ENCODE measurements at places on chromosomes 2 and 18.

DNA sequence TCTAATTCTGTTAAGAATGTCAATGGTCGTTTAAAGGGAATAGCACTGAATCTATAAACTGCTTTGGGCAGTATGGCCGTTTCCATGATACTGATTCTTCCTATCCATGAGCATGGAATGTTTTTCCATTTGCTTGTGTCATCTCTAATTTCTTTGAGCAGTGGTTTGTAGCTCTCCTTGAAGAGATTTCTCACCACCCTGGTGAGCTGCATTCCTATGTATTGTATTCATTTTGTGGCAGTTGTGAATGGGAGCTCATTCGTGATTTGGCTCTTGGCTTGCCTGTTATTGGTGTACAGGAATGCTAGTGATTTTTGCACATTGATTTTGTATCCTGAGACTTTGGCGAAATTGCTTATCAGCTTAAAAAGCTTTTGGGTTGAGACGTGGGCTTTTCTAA lies 38.3 kb upstream of the WDR75 start:
- no peak for DNase-seq

DNA sequence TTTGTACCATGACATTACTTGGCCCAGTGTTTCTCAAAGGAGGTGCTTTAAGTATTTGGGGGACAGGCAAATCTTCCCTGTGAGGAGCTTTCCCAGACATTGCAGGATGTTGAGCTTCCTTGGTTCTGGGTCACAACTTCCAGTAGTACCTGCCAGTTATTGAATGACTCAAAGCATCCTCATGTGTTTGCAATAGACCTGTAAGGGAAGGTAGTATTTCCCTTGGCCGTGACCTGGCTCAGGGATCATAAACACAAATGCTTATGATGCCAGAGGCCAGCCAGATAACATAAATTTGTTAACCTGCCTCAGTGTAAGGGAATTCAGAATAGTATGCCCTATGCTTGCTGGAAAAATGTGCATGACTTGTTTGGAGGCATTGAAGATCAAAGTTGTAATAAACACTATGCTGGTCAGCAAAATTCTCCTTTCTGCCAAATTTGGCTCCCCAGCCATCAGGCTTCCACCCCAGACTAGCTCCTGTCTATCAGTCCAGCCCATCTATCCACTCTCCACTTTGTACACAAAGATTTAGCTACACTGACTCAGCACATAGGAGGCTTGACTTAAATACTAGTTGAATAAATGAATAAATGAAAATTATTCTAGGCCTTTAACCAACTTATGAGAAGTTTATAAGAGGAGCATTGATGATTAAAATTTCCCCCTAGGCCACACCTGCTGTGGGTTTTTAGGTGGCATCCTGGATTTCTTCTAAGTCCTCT lies 102.0 kb upstream of the EFEMP1 start:
- no peak for DNase-seq

- DNase-seq, result no peak
These were observed 33.4 kb downstream of the WDR43 start for GRCh38 chr2:28927878-28928277.

DNA sequence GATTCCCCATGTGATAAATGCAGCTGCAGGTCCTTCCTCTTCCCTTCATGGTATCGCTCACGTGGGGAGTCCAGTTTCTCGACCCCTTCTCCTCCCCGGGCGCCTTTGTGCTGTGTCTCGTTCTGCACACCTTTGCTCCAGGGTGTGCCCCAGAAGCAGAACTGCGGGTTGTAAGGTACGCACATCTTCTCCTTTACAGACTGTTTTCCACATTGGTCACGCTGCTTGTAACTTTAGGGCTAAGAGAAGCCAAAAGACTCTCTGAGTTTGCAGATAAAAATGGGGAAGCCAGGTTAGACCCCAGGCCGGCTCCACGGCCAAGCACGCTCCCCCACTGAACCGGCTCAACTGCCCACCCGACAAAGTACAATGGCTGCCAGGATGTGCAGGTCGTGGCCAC lies 45.9 kb upstream of the TFCP2L1 start:
- DNase-seq, result no peak

GRCh38 chr2:180733330-180733729 lies 247.1 kb upstream of the UBE2E3 start:
- no peak for DNase-seq

DNA sequence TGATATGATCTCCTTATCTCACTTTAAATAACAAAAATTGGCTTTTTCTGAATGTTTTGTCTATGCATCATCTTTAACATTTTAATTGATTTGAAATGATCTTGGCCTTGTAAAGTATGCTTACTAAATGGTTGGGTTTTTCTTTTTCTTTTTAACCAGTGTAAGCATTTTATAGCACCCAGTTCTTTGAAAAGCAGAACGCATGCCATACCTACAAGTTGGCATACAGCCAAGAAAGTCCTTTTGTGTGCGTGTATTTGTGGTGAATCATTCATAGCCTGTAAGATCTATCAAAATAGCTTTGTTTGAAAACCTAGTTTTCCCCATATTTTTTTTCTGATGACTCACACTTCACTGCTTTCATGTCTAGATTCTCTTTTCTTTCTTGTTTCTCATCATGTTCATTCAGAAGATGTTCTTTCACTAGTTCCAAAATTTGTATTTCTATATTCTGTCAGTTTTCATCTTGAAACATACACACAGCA lies 4.1 kb upstream of the VRK2 start:
- no peak for DNase-seq

DNA sequence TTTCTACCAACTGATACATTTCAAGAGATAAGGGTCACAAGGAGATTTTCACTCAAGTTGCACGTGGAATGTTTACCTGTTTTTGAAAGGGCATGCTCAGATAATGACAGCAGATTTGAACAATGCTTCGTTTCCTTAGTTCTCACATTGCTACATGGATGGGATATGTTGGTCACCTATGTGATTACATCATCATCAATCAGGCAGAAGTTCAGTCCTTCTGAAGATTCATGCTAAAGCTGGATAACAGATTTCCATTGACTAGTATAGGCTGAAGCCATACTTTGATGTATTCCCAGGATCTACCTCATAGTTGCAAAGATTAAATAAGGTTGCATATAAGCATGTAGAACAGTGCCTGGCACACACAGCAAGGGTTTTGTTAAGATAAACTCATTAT lies 19.7 kb downstream of the TCF7L1 start:
- DNase-seq, result no peak

DNA sequence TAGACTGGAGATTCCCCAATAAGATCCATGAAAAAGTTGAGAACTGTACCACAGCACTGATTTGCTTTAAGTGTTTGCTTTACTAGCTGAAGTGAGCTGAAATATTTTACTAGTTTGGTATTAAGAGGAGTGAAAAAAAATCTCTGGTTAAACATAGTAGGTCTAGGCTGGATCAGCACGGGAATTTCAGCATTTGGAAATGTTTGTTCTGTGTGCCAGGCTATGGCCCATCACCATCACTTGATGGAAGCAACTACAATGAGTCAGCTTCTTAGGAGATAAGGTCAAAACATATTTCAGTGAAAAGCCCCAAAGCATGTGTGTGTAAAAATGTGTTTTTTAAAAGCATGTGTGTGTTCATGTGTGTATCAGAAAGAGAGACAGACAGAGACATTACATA lies 131.4 kb upstream of the DNMT3A start:
- no peak for DNase-seq

DNA sequence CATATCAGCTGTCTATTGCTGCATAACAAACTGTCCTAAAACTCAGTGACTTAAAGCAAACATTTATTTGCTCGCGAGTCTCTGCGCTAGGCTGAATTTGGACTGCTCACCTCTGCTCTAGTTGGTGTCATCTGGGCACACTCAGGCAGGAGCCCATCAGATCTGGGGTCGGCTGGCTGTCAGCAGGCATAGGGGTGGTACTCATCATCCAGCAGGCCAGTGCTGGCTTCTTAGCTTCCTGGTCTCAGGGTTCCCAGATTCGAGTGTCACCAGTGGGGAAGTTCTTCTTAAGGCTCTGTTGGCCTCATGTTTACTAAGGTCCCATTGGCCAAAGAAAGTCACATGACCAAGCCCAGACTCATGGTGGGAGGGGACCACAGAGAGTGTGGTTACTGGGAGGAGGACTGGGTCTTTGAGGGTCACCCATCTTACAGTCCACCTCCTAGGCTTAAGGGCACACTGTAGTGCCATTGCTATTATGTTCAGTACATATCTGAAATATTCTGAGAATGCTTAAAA lies 71.6 kb upstream of the ATG16L1 start:
- no peak for DNase-seq

DNA sequence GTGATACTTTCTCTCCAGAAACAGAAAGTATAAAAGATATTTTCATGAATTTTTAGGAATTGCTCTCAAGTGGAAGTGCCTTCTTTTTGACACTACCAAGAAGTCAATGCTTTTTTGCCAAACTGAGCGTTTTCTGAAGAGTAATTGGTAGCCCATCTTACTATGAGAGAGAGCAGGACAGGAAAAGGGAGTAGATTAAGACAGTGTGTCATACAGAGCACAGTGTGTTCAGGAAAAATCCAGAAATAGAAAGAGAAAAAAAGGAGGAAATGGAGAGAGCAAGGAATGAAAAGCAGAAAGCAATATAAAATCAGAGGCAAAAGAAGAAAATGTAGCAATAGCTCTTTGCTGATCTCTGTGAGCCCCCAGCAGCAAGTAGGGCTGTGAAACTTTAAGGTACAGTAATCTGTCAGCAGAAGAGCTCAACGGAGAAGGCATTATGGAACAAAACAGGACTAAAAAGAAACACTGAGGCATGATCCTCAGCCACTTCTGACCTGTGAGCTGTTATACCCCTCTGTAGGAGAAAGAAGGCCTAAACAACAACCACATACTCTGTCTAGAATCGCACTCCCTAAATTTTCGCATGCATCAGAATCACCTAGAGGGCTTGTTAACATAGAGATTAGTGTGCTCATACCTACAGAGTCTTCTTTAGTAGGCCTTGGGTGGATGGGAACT lies 15.0 kb upstream of the PGAP1 start:
- DNase-seq, result no peak

GRCh38 chr2:30472326-30472725 lies 25.3 kb downstream of the LCLAT1 start:
- no peak for DNase-seq

- DNase-seq, result no peak
These were observed 21.3 kb downstream of the SCN1A start for GRCh38 chr2:166106431-166107015.

GRCh38 chr2:183723278-183723677 lies 599.0 kb downstream of the NUP35 start:
- no peak for DNase-seq

- no peak for DNase-seq
These were observed 300.4 kb downstream of the KCNS3 start for GRCh38 chr2:18178736-18179349.

GRCh38 chr2:121536347-121536746 lies 5.7 kb downstream of the RNU4ATAC start:
- DNase-seq, result no peak

DNA sequence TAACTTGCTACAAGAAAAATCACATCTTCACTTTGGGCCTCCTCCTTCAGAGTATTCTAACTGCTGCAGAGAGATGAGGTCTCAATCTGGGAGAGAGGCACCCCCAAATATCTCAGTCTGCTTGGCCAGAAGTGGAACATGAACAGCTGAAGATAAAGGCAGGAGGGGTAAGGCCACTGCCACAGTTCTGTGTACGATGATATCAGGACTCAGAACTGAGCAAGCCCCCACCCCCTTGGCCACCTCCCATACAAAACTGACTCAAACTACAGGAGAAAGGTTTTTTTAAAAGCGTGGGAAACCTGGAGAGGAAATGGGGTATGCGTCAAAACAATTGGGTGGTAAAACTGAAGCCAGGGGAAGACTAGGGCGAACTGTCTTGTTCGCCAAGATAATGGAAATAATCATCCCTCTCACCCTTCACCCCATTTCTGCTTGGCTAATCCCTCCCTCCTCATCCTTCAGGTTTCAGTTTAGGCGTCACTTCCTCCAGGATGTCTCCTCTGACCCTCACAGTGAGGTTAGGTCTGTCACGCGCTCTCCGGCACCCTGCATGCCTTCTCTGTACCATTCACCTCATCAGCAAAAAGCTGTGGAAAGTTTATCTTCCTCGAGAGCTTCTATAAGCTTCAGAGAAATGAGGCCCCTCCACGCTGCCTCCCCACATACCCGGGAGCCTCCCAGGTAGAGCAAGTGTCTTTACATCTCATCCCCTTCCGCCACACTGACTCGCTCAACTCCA lies 64.4 kb downstream of the SFXN5 start:
- no peak for DNase-seq

DNA sequence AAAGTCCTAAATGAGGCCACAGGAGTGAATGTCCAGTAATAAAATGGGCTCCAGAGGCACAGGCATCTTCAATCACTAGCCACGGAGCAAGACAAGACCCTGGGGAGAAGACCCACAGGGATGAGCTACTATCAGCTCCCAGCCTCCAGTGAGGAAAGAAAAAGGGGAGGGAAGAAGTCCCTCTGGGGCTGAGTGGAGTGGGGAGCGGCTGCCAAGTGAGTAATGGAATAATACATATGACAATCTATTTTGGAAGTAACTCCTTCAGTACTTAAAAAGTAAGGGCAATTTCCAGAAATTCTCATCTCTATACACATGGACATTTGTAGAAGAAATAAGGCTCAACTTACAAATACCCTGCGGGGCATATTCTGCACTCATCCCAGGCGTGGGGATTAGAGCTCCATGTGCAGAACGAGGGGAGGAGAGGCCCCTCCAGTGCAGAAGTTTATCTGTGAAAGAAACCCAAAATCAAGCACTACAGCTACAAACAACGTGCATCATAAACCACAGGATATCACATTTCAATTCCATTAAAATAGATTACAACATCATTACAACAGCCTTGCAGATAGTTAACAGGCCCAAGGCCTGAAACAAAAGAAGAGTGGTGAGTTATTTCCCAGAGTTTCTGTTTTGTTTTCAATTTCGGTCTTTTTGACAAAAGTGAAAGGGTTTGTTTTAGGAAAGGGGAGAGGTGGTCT lies 84.9 kb downstream of the BCL11A start:
- no peak for DNase-seq

GRCh38 chr2:233410196-233410760 lies 56.0 kb downstream of the DGKD start:
- no peak for DNase-seq

DNA sequence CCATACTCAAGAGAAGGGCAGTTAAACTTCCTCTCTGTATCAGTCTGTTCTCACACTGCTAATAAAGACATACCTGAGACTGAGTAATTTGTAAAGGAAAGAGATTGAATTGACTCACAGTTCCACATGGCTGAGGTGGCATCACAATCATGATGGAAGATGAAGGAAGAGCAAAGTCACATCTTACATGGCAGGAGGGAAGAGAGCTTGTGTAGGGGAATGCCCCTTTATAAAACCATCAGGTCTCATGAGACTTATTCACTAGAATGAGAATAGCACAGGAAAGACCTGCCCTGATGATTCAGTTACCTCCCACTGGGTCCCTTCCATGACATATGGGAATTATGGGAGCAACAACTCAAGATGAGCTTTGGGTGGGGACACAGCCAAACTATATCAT lies 1.4 kb upstream of the IL36B start:
- no peak for DNase-seq

All from femur (tissue), 1 donor.